ENCODE measurements at places on chromosomes 7 and 10. TPM values are rescaled to one million over a fixed set of nuclear protein-coding genes. Genes with fewer than 3 reads are reported as not detected.

GRCh38 chr7:78073609-78074382 is 275.2 kb downstream of the PHTF2 start:
- no peak for DNase-seq

- no peak for DNase-seq
These were observed 133.2 kb upstream of the PRR15 start for GRCh38 chr7:29430279-29430949.

- DNase-seq = no peak
These were observed 136.1 kb downstream of the NEURL1 start for GRCh38 chr10:103629581-103629980.

GRCh38 chr7:137983323-137984008 is 18.4 kb downstream of the CREB3L2 start:
- peak; percentile 72 for DNase-seq

Gene TMEM270
- total RNA-seq = not detected

- DNase-seq = no peak
These were observed 88.5 kb downstream of the NPTX2 start for GRCh38 chr7:98705626-98706025.

DNA sequence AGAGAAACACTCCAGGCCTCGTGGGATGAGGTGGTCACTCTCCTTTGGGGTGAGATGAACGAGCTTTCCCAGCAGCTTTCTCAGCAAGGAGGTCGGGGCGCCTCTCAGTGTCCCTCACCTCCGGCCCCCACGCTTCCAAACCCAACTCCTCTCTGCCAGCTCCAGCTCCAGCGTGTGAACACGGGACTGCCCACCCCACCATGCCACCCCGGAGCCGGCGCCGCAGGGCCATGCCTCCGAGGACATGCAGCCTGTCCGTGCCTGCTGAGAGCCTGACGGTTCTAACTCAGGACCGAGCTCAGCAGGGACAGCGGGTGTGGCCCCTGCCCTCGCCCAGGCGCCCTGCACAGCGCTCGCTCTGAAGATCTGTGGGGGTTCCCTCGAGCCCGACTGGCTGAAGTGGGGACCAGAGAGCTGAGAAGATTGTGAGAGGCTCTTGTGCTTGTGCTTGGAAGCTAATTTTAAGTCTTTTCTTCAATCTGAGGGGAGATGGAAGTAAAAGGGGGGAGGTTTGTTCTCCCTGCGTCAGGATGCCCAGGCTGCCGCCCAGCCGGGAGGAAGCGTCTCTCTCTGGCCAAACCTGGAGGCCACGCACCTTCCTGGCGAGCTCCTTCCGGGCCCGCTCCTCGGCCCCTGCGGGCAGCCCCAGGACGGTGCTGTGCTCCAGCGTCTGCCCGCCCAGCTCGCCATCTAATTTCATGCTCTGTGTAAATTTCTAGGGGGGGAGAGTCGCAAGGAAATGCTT is 5.1 kb upstream of the ADAM8 start:
- DNase-seq = no peak

DNA sequence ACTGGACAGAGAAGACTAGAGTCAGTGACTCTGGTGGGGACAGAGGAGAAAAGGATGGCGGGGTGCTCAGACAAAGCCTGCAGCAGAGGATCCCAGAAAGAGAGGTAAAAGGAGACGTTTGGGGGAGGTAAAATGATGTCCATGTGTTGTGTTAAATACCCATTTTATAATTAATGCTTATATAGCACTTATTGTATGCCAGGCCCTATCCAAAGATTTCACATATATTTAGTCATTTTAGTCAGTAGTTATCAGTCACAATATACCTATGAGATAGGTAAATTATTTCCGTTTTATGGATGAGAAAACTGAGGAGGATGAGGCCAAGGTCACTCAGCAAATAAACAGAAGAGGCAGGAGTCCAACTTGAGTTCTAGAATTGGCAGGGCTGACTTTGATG is 144.6 kb upstream of the SEMA3E start:
- no peak for DNase-seq

Gene ASAH2B
- total RNA-seq = 6.5 TPM

Gene CNPY4
- total RNA-seq = 33.7 TPM

Gene BCAP29
- 175 TPM for total RNA-seq

Gene GNGT1
- total RNA-seq = not detected

Gene CPA1
- total RNA-seq = not detected

GRCh38 chr7:127391591-127392181 is 822 bp downstream of the ZNF800 start:
- peak; percentile 35 for DNase-seq

Gene TMEM130
- total RNA-seq = not detected

GRCh38 chr7:37380831-37381230 is 67.8 kb downstream of the ELMO1 start:
- DNase-seq = no peak

Gene LDB1
- total RNA-seq = 67.7 TPM

DNA sequence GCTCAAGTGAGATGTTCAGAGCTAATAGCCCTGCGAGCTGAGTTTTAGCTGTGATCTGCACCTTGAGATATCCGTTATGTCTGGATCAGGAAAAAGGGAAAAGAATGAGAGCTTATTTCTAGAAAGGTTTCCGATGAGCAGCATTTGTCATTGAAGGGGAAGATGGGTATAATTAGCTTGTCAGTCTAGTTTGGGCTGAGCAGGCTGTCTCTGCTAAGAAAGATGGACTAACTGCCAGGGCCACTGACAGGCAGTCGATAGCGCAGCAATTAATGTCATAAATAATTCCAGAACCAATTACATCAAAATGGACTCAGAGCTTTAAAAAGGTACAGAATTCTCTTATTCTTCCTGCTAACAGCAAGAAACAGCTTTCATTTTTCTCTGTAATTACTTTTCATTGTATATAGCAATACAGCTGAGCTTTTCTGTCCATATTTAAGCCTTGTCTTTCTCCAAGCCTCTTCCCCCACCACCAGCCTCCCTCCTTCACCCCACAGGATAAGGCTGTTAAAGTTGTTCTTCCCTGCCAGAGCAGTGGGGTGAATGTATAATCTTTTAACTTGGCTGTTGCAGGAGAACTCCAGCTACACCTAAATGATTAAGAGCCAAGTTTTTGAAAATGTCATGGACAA is 1006.5 kb downstream of the KCNMA1 start:
- DNase-seq = no peak

- DNase-seq = no peak
These were observed 107.5 kb upstream of the KIF5B start for GRCh38 chr10:32163762-32164148.

Gene TAS2R5
- 0.85 TPM for total RNA-seq

GRCh38 chr10:97475936-97476594 is 22.2 kb downstream of the MMS19 start:
- DNase-seq = no peak

GRCh38 chr7:157892751-157893523 is 556.1 kb downstream of the DNAJB6 start:
- no peak for DNase-seq

Gene PRPS1L1
- not detected for total RNA-seq

DNA sequence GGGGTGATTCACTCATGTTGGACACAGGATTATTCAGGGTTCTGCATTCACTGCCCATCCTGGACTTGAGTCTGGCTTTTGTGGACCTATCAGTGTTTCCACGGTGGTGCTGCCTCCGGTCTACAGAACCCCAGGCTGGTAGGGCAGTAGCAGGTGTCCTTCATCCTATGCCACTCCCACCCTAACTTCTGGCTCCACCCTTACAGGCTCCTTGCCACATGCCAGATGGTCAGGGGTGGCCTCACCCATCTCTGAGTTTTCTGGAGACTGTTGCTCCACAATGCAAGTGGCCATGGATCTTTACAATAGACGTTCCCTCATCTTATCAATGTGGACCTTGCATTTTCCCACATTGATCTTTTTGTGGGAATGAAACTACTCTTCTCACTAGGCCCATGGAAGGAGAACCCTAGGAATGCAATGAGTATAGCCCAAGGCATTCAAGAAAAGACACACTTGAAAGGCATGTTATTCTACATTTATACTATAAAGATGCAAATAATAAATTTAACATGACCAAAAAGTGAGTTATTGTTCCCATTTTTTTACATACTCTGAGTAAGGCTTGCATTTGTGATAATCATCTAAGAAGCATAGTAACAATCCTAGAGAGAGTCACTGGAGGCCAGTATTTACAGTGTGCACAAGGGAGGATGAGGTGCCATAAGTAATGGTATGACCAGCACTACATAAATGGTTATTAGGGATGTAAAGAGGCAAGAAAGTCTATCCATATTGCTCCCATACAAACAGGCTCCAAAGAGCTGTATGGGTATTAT is 57.4 kb upstream of the ADO start:
- no peak for DNase-seq

Gene RSPH10B2
- total RNA-seq = not detected

Gene DGKI
- 0.14 TPM for total RNA-seq

- DNase-seq = no peak
These were observed 15.4 kb downstream of the NRAP start for GRCh38 chr10:113648478-113648877.

DNA sequence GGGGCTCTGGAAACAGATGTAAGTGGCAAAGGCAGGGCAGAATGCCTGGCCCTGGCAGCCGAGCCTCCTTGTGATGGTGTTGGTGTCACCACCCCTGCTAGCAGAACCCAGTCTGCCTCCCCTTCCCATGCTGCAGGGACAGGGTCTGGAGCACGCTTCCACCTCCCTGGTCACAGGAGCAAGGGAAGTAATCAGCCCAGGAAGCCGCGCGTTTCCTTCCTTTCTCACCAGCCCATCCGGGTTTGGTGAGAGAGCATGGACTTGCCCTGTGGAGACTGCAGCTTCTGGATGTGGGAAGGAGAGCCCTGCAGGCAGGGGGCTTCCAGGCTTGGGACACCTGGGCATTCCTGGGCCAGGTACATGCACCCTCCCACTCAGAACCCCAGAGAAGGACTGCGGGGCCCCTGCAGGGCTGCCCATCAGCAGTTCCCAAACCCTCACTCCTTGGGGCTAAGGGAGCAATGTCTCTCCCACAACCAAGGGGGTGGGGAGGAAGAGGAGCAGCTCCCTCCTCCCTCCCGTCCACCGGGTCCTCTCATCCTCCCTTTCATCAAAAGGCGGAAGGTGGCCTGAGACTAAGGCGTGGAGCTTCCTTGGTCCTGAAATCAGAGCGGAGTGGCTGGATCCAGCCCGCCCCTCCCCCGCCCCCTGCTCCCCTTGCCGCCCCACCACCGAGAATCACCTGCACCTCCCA is 1.8 kb downstream of the MMRN2 start:
- peak; percentile 38 for DNase-seq

Gene LGI1
- not detected for total RNA-seq

DNA sequence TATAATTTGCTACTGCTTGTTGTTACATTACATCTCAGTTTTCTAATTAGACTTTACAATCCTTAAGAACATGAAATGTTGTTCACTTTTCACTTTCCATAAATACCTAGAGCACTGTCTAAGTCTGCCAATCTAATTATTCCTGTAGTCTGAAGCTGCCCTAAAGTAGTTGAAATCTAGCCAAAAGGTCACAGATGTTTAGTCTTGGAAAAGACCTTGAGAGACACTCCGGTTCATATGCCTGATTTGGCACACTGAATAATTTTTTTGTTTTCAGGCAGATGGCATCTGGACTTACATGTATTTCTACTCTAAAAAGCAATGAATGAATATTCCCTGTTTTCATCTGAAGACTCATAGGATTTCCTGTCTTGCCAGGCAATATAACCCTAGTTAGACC is 359.1 kb downstream of the ANKRD7 start:
- DNase-seq = no peak

Gene STRIP2
- total RNA-seq = 10.0 TPM

Gene OPN4
- total RNA-seq = not detected

- no peak for DNase-seq
These were observed 94.6 kb downstream of the CUX1 start for GRCh38 chr7:101911800-101912715.

DNA sequence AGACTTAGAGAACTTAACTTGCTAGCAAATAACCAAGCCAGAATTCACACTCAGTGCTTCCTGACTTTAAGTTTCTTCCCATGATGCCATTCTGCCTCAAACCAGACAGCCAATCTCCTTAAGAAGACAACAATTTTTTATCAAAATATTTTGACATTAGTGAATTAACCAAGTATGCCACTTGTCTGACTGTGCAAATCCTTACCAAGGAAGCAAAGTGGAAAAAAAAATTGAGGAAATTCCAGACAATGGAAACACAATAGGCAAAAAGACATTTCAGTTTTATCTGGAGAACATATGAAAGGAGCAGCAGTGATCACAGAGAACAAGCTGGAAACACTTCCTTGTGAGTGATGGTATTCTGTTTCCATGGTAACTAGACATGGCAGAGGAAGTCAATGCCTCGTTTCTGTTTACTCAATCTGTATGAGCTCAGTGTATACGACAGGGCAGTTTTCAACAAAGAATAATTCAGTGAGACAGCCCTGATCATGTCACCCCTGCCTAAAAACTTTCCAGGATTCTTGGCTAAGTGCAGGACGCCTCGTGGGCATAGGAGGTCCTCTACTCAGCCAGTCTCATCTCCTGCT is 114.2 kb downstream of the DYNC1I1 start:
- peak; percentile 96 for DNase-seq

Gene ELFN1
- total RNA-seq = 0.85 TPM

GRCh38 chr10:85786401-85786899 is 580.1 kb downstream of the GRID1 start:
- no peak for DNase-seq

Data from endothelial cell of umbilical vein (primary cell).